ENCODE measurements at places on chromosomes 5 and 9.

- DNase-seq, result no peak
Observed at GRCh38 chr5:112390327-112390726, 28.8 kb downstream of the EPB41L4A start.

DNA sequence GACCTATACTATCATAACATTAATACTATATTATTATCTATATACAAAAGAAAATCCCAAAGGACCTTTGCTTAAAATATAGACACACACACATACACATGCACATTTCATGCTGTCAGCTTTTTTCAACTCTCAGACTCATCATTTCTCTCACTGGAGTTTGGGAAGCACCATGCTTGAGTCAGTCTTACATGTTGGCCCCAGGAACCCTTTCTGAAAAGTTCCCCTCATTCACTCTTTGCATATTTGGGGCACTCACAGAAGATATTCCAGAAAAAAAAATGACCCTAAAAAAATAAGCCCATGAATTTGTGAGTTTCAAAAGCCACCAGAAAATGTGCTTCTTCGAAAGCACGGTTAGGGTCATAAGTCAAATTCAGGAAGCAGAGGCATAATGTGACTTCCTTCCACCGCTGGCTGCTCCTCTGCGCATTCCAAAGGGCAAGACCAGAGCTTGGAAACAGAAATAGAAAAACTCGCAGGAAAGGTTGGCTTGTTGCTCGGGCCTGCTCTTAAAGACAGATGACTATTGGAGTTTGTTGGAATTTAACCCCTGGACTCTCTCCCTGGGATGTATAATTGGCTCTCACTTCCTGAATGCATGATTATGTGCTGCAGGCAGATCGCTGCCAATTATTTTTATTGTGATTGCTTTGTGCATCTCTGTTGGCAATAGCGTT is 129.7 kb upstream of the IQGAP2 start:
- DNase-seq, result no peak

DNA sequence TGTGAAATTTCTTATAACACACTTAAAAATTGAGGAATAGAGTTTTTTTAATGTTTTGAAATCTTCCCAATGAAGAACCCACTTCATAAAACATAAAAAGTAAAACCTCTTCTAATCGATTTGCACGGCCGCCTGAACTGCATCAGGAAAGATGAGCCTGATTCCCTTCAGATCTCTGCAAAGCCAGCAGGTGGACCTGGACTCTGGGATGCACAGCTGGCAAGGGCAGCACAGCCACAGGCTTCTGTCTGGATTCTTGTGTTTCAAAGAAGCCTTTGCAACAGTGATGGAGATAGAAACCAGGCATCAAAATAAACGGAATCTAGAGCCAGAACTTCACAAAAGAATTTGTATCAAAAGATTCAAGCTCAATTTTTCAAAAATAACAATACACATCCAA is 36.0 kb upstream of the SPATA31C2 start:
- no peak for DNase-seq

DNA sequence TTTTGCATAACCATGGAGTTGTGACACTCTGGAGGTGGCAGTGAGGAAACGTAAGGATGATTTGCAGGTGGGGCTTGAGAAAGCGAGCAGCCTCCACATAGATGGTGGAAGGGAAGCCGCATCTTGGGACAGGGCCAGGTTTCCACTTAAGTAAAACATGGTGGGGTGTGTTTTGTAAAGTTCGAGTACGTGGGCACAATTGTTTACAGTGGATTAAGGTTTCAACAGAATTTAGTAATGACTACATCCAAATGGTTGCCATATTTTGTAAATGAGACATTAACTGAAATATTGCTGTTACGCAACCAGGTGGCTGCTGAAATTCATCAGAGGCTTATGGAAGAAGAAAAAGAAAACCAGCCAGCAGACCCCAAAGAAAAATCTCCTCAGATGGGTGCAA is 85.4 kb upstream of the IL7R start:
- no peak for DNase-seq

DNA sequence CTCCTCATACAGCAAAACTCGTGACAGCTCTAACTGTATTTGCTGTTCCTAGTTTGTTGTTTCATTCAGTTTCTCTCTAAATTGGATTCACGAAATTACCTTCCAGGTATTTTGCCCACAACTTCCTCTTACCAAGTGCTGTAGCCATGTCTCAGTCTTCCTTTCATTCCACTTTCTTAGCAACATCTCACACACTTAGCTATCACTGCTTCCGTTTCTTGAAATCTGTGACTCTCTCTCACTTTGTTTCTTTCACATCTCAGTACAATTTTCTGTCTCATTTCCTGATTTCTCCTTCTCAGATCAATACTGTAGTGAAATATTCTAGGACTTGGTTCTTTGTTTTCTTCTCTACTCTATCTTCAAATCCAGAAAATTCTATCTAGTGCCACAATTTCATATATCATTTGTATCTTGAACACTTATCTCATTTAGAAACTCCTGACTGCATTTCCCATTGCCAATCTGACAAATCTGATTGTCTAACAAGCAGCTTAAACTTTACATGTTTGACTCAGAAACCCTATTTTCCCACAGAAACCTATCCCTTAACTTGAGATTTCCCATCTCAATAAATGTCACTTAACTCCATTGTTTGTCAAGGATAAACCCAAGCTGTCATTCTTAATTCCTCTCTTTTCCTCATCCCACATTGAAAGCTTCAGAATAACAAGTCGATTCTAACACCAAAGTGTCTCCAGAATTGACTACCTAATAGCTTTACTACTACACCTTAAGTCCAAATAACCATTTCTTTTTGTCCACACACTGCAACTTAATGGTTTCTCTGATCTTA is 303.1 kb downstream of the CDH12 start:
- no peak for DNase-seq

DNA sequence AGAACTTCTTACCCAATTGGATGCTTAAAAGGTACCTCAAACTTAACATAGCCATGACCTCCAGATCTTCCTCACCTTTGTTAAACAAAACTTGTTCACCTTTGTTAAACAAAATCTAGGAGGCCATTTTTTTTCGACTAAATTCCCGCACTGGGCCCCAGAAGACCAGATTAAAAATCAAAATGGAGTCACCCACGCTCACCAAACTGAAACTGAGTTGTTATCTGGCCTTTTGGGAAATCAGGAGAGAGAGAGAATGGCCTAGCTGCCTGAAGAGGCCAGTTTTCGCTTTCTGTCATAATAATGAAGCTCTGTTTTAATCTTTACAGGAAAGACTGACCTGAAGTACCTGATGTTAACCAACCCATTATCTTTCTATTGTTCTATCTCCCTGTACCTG is 69.4 kb downstream of the FYB1 start:
- DNase-seq, result no peak

- DNase-seq, result no peak
Observed at GRCh38 chr9:137077010-137077747, at the start of gene UAP1L1. Gene UAP1L1 (plus strand): TSS chr9:137077517. CDS start chr9:137077533, 16 bp downstream.

GRCh38 chr9:131943351-131943841 is 136.3 kb downstream of the MED27 start:
- no peak for DNase-seq
